ENCODE measurements at places on chromosomes 3 and 15.

GRCh38 chr15:57327985-57328471 is 48.3 kb upstream of the CGNL1 start:
- DNase-seq, result no peak

GRCh38 chr15:82768414-82769054 is 37.3 kb downstream of the FSD2 start:
- DNase-seq, result no peak

- no peak for DNase-seq
These were observed 482.6 kb upstream of the TPRG1 start for GRCh38 chr3:188689101-188689574.

- DNase-seq, result no peak
These were observed 803.9 kb downstream of the DIPK2A start for GRCh38 chr3:144775551-144775950.

DNA sequence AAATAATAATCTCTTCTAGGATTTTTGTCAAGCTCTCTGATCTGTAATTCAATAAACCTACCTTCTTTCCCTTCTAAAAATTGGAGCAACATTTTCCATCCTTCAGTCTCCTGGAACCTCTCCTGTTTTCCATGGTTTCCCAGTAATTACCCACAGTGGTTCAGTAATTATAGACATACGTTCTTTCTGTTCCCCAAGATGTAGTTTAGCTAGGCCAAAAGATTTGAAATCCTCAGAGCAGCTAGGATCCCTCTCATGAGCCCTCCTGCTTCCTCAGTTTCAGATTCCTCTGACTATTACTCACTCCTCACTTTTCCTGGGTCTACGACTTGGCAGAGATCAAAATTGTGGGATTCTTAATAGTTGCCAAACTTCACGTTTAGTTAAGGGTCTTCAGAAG is 76.9 kb upstream of the IGSF10 start:
- no peak for DNase-seq

- no peak for DNase-seq
These were observed 2.6 kb downstream of the EHHADH start for GRCh38 chr3:185251272-185251671.

- DNase-seq, result no peak
These were observed 11.3 kb downstream of the CPN2 start for GRCh38 chr3:194339840-194340239.

GRCh38 chr3:111726788-111727305 is 131.7 kb upstream of the ZBED2 start:
- DNase-seq, result no peak

Data from RKO (cell line).